Lung microvascular endothelial cell (primary cell): ENCODE measurements at places on chromosomes 12 and 14. TPM values are rescaled to one million over a fixed set of nuclear protein-coding genes. Genes with fewer than 3 reads are reported as not detected.

ANKRD33 gene
- total RNA-seq = 0.22 TPM in 1 of 2 replicates, not detected in the other

TSPAN19 gene
- under 0.01 and 0.20 TPM in 2 replicates for total RNA-seq

- no peak for DNase-seq
These were observed 48.6 kb upstream of the YARS2 start for GRCh38 chr12:32804301-32804700.

DNA sequence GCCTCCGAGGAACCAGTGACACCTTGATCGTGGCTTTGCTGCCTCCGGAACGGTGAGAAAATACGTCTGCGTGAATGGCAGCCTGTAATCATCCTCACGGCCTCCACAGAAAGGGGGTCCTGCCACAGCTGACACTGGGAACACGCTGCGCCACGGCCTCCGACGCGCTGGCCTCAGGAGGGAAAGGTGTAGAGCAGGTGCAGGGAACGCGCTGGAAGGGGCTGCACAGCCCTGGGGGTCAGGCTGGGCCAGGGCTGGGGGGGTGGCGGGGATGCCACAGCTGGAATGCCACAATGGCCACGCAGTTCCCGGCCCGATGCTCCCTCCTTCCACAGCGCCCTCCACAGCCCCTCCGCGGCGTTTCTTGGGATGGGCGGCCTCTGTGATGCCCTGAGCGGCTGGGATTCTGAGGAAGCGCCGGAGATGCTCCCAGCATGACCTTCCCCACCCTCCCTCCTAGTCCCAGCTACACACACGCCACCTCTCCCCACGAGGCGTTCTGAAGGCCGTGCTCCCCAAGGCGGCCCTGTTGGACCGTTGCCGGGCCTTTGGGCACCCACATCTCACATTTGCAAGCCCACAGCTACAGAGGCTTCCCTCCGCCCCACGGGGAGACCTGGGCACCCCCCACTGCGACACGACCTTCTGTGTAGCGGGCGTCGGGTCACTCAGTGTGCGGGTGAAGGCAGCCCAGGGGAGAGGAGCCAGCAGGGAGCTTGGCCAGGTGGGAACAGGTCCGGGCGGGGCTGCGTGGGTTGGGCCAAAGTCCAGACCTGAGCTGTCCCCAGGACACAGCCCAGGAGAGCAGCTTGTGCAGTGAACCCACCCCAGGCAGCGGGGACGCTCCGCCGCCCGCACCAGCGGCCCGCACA is 31.8 kb upstream of the GALNT9 start:
- DNase-seq = no peak

GRCh38 chr14:57189070-57189469 is 79.6 kb downstream of the EXOC5 start:
- DNase-seq = no peak

GRCh38 chr14:71966528-71966927 is 34.3 kb downstream of the RGS6 start:
- no peak for DNase-seq

DNA sequence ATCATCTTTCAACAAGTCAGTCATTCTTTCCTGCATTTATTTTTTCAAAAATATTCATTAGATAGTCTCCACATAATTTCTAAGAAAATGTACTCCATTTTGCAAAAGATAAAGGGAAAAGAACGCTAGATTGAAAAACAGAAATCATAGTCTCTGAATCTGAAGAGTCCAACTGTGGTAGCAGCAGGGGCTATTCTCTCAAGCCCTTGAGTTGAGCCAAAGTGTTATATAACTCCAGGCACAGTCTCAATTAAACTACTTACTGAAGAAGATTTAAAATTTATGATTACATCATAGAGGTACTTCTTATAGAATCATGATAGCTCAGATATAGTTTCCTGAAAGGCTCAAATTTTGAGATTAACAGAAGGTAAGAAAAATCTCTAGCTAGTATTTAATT is 5.8 kb downstream of the LDHB start:
- DNase-seq = no peak
